ENCODE measurements at places on chromosomes 11 and 22.

DNA sequence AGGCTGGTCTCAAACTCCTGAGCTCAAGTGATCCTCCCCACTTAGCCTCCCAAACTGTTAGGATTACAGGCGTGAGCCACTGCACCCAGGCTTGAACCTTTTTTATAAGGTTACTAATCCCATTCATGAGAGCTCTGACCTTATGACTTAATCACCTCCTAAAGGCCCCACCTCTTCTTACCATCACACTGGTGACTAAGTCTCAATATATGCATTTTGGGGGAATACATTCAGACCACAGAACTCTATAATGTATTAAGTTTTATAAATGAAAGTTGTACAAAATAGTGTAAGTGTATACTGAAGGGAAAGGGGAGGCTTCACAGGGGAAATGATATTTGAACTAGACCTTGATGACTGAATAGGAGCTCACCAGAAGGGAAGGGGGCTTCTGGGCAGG lies 28.4 kb upstream of the RBFOX2 start:
- no peak for DNase-seq

- DNase-seq, result peak; percentile 38
Observed at GRCh38 chr11:20156876-20157613, 3.2 kb downstream of the DBX1 start.

- DNase-seq, result no peak
Observed at GRCh38 chr11:59659981-59660380, 8.9 kb downstream of the PATL1 start.

GRCh38 chr11:8356721-8357504 lies 93.2 kb upstream of the LMO1 start:
- DNase-seq, result no peak

DNA sequence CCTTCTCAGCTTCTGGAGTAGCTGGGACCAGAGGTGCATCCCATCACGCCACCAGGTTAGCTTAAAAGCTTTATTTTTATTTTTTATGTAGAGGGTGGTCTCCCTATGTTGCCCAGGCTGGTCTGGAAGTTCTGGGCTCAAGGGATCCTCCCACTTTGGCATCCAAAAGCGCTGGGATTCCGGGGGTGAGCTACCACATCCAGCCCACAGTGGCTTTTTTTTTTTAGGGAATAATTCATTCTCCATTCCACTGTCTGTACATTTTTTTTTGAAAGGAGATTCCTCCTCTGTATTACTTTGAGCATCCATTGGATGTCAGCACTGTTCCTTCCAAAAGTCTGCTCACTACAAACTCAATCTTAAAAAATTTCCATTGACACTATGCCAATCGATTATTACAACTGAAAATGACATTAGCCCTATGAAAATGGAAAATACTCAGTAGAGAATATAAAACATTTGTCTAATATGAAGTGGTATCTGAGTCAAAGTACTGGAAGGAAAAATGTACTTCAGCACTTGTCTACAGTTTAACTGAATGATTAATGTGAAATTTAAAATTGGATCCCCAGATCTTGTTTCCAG lies 1.3 kb upstream of the LPXN start:
- no peak for DNase-seq

GRCh38 chr11:120102050-120102863 lies 35.7 kb downstream of the TRIM29 start:
- no peak for DNase-seq
